Activated CD4-positive, alpha-beta T cell treated with anti-CD3 and anti-CD28 coated beads, Interleukin-2, Interleukin-4, amounts not matched to agents 100 ng/mL and 50 ng/mL, durations not matched to agents 16 hours and 8 hours (primary cell): ENCODE measurements at places on chromosomes 4 and X.

- no peak for DNase-seq
Measured at GRCh38 chr4:154714339-154715040, 29.3 kb upstream of the LRAT start.

DNA sequence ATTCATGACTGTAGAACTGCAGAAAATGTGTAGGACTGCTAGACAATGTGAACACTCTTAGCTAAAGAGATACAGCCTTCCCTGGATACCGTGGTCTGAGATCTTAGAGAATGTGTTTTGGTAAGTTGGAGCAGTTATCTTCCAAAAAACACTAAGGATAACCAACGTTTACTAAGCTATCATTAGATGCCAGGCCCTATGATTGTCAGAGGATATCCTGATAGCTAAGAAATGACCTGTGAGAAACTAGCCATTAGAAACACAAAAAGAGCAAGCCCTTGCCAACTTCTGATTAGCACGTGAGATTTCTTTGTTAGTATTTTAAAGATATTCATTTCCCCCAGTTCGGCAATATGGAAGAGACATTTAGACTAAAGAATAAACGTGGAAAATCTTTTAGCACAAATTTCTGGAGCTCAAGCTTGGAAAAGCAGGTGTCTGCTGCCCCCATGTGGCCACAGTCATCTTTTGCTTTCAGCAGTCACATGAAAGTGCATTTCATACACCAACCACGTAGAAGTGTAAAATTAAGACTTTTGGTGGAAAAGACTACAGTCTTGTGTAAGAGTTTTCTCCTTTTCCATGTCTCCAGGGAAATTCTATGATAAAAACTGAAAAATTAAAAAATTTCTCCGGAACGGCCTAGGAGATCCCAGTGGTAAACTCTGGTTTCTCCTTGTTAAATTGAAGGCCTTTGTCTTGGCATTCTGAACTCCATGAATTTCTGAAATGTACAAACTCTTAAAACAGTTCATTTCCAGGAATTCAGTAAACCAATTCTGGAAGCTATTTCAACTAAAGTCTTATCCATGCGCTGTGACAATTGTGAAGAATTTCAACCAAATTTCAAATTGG lies 136.4 kb downstream of the ZNF674 start:
- peak; percentile 62 for DNase-seq

- peak; percentile 58 for DNase-seq
Measured at GRCh38 chrX:45801554-45801953, 600.9 kb upstream of the DIPK2B start.

GRCh38 chr4:119517361-119518229 lies 111.0 kb downstream of the PDE5A start:
- DNase-seq, result no peak

- DNase-seq, result no peak
Measured at GRCh38 chr4:184548648-184549341, 74.4 kb upstream of the IRF2 start.

DNA sequence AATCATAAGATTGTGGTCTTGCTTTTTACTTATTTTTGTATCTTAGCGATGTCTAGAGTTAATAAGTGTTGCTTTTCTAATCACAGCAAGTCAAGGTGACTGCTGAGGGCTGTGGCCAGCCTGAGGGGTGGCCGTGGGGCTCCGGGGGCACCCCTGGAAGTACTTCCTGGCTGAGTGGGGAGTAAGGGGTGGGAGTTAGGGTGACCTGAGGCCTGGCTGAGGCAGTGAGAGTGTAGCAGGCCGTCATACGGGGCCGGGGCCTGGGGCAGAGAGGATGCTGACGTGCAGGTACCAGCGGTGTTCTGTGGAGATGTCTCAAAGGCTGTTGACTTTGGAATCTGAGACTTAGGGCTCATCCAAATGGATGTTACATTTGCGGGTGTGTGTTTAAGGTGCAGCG lies 29.3 kb downstream of the PIGG start:
- DNase-seq, result no peak

GRCh38 chrX:155009994-155010472 lies 12.5 kb downstream of the F8 start:
- DNase-seq, result no peak

GRCh38 chr4:2948895-2949781 lies 14.1 kb downstream of the NOP14 start:
- no peak for DNase-seq
